HS-27A (cell line): ENCODE measurements at places on chromosomes 13 and 19.

DNA sequence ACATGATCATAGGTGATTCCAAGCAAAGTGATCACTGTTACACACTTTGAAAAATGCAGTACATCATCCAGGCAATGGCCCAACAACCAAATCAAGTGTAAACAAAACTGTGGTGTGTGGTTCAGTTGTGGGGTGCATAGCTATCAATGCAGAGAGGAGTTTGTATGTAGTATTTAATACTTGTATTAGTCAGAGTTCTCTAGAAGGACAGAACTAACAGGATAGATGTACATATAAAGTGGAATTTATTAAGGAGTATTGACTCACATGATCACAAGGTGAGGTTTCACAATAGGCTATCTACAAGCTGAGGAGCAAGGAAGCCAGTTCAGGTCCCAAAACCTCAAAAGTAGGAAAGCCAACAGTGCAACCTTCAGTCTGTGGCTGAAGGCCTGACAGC lies 249.3 kb upstream of the HTR2A start:
- DNase-seq: no peak

DNA sequence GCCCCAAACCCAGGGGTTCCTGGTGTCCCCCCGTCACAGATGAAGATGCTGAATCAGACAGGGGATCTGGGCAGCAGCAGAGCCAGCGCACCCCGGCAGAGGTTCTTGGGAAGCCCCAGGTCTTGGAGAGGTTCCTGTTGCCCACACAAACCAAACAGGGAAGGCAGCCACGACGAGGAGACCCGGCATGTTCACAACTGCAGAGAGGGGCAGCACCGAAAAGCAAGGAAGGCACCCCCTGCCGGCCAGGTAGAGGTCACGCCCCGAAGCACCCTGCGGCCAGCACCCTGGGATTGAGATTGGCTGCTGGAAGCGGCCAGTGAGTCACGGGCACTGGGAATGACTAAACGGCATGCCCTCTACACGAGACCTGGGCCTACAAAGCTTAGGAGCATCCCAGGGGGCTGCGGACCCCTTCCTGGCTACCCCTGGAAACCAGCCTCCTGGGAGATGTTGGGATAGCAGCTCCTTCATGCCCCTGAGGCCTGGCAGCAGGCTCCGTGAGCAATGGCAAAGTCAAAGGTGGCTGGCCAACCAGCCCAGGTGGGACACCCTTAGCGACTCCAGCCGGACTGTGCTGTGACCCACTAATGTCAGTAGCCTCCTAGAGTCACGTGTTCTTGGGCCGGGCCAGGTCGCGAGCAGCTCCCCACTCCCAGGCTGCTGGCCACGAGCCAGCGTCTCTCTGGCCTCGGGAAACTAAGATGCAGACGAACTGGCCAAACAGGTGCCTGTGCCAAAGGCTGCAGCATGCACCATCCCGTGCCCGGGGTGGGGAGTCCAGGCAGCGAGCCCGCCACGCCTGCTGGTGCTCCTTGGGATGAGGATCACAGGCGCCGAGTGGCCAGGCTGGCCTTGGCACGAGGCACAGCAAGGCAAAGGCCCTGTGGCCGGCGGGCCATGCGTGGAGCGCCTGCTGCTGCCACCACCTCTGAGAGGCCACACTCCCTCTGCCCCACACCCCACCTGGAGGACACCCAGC lies 43.2 kb downstream of the MLLT1 start:
- DNase-seq: no peak

GRCh38 chr13:50071379-50071778 lies 56.1 kb downstream of the KCNRG start:
- no peak for DNase-seq

DNA sequence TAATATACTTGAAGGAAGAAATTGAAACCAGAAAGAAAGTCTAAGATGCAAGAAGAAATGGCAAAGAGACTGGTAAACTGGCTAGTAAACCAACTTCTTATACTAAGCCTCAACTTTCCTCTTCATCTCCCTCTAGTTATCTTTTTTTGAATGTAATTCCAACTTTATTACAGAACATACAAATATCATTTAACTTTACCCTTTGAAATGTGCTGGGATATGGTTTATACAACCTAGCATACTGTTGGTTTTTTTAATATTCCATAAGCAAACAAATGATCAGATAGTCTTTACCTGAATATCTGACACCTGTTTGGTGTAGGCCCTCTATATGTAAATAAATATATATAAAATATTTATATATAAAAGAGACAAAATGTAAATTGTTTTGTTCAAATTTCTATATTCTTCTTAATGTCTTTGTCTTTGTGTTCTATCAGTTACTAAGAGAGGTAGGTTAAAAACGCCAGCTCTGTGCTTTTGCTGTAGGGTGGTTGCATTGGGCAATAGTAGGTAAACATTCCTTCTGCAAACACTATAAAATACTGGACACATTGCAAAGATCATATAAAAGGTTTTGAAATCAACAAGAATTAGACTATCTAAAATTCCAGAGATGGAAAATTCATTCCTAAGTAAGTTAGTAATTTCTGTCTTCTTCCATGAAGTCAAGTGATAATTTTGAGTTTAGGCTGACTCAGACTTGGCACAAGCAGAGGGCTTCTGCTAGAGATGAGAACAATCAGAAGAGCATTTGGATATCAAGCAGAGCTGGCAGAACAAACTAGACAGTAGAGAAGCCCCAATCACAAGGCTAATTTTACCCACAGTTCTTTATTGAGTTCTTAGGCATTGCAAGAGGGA lies 383.3 kb downstream of the RFC3 start:
- no peak for DNase-seq

GRCh38 chr19:16319481-16319880 lies 5.1 kb upstream of the KLF2 start:
- no peak for DNase-seq

- no peak for DNase-seq
Observed at GRCh38 chr13:106562301-106562700, 5.6 kb downstream of the ARGLU1 start.

DNA sequence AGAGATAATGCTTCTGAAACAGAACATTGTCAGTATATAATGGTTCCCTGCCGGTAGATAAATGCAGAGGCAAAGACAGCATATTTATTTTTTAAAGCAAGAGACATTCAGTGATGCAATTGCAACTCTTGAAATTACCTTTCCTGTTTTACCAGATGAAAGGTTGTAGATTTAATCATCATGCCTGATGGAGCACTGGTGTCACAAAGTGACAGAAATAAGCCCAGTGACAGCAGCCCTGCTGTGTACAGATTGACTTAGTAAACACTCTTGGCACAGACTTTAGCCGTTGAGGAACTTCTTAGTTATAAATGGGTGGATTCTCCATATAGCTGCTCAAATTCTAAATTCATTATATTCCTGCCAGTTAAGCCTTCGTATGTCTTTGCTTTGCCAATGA lies 172.5 kb downstream of the ITGBL1 start:
- no peak for DNase-seq

DNA sequence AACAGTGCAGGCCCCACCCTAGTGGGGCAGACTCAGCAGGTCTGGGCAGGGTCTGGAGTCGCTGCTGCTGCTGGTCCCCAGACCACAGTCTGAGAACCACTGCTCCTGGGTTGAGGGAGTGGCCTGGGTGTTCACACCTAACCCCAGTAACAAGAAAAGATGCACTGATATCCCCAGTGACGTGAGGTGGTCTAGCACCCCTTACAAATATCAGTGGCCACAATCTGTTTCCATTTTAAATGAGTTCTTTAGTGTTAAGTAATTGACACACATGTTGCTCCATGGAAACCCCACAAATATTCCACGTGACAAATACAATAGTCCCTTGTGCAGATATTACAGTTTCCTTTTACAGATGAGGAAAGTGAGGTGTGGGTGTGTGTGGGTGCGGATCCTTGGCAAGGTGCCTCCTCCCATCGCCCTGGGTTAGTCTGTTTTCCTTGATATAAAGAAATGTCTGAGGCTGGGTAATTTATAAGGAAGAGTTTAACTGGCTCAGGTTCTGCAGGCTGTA lies 96.3 kb upstream of the GPR183 start:
- no peak for DNase-seq

DNA sequence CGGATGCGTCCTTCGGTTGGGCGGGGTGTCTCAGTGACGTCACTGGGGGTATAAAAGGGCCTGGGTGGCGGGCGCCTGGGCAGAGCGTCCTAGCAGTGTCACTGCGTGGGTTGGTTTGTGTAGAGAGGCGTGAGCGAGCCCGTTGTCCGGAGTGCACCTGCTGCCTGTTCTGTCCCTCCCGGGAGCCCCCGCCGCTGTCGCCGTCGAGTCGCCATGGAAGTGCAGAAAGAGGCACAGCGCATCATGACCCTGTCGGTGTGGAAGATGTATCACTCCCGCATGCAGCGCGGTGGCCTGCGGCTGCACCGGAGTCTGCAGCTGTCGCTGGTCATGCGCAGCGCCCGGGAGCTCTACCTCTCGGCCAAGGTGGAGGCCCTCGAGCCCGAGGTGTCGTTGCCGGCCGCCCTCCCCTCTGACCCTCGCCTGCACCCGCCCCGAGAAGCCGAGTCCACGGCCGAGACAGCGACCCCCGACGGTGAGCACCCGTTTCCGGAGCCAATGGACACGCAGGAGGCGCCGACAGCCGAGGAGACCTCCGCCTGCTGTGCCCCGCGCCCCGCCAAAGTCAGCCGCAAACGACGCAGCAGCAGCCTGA lies 2.9 kb downstream of the IER2 start:
- DNase-seq: no peak

GRCh38 chr13:34897220-34897619 lies 44.9 kb upstream of the NBEA start:
- no peak for DNase-seq

DNA sequence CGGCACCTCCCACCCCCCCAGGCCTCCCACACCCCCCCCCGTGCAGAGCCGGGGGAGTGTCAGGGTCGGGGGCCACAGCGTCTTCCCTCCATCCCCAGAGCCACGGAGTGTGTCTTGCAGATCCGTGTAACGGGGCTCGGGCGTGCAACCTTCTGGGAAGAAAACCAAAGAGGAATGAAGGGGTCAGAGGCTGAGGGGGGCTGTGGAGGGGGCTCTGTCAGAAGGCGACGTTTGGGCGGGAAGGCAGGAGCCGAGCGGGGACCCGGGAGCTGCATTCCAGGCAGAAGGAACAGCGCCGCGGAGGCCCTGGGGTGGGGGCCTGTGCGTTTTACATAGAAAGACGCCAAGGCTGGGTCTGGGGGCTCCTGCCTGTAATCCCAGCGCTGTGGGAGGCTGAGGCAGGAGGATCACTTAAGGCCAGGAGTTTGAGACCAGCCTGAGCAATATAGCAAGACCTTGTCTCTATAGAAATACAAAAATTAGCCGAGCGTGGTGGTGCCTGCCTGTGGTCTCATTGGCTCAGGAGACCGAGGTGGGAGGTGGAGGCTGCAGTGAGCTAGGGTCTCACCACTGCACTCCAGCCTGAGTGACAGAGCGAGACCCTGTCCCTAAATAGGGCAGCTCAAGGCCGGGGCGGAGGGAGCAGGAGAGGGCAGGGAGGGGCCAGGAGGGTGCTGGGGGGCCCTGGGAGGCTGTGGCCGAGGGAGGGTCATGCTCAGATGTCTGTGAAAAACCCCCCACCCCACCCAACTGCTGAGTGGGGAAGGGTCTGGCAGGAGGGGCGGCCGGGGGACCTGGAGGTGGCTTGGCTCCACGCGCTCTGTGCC lies 27.8 kb downstream of the ARID3A start:
- DNase-seq: no peak

- DNase-seq: no peak
Observed at GRCh38 chr19:46980761-46981160, 38.9 kb upstream of the NPAS1 start.

DNA sequence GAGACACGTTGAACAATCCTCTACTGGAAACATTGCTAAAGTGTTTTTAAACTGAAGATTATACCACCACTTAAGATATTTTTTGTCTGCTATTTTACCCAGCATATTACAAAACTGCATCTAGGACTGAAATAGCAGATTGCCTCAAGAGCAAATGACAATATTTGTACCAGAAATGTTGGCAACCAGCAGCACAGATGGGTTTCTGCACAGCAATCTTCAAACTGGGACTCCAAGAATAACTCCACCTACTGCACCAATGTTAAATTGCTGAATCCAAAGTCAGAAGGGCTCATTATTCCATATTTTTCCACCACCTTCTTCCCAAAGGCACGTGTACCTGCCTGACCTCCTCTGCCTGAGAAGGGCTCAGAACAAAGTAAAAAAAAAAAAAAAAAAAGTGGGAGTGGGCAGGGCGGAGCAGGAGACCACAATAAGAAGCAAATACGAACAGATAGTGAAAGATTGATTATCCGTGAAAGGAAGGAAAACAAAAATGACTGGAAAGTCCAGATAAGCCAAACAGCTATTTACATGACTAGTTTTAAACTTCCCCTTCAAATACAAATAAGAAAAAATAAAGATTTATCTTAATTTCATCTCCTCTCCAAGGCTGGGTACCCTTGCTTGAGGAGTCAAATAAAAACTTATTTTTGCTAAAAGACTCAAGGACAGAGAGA lies 79.4 kb downstream of the FOXO1 start:
- no peak for DNase-seq

GRCh38 chr19:5718037-5718578 lies 1.8 kb downstream of the LONP1 start:
- no peak for DNase-seq

- no peak for DNase-seq
Observed at GRCh38 chr13:101522607-101523006, 70.1 kb downstream of the ITGBL1 start.

DNA sequence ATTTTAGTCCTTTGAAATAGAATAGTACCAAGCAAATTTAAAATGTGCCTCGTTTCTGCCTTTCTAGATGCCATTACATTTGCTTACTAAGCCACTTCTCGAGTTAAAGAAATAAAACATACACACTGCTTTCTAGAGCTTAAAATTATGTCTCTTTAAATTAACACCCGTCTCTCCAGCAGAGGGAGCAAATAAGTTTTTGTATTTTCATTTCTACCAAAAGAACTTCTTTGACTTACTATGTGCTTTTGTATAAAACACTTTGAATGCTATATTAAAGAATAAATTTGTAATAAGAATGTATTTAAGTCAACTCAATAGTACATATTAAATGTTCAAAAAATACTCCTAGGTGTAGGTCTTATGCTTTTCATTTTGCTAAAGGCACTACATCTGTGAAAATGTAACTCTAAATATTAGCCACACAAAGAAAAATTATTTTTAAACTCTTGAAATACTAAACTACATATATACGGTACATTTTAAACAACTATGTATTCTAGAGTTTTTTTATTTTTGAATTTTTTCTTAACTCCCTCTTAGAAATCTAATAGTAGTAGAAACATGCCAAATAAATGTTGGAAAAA lies 269.3 kb upstream of the MIR17HG start:
- no peak for DNase-seq
